ENCODE measurements at places on chromosomes 5 and 9. TPM values are rescaled to one million over a fixed set of nuclear protein-coding genes. Genes with fewer than 3 reads are reported as not detected.

POLR3G gene
- total RNA-seq, result 23.4 TPM

CCDC112 gene
- 5.6 TPM for total RNA-seq

SLC45A2 gene
- total RNA-seq, result not detected

IGIP gene
- total RNA-seq, result 7.7 TPM

NTNG2 gene
- 5.1 TPM for total RNA-seq

TXNDC8 gene
- total RNA-seq, result not detected

PDLIM4 gene
- 9.9 TPM for total RNA-seq

PPP6C gene
- total RNA-seq, result 27.3 TPM

SLC34A3 gene
- total RNA-seq, result not detected

PCDHB1 gene
- 0.05 TPM for total RNA-seq

OLFML2A gene
- total RNA-seq, result 44.5 TPM

IFNA21 gene
- not detected for total RNA-seq

PCDHB8 gene
- 7.6 TPM for total RNA-seq

CEMIP2 gene
- 14.8 TPM for total RNA-seq

SH3PXD2B gene
- total RNA-seq, result 39.7 TPM

PCDHGB6 gene
- total RNA-seq, result 0.23 TPM

PCDHA1 gene
- total RNA-seq, result not detected

SPATA9 gene
- total RNA-seq, result 0.15 TPM

CDH12 gene
- not detected for total RNA-seq

CDX1 gene
- total RNA-seq, result not detected

LRRC19 gene
- not detected for total RNA-seq

TMEM215 gene
- not detected for total RNA-seq

PFDN1 gene
- total RNA-seq, result 54.4 TPM

FOXD4L5 gene
- total RNA-seq, result 0.08 TPM

CD72 gene
- 0.72 TPM for total RNA-seq

IL17B gene
- total RNA-seq, result not detected

MEGF10 gene
- total RNA-seq, result not detected

MYMK gene
- total RNA-seq, result not detected

LAMC3 gene
- 16.4 TPM for total RNA-seq

TICAM2 gene
- 1.6 TPM for total RNA-seq

ST8SIA4 gene
- 0.41 TPM for total RNA-seq

CNTLN gene
- not detected for total RNA-seq

FGFR4 gene
- total RNA-seq, result 7.5 TPM

KIF12 gene
- total RNA-seq, result 0.87 TPM

HEMGN gene
- total RNA-seq, result not detected

UBE2QL1 gene
- total RNA-seq, result not detected

CNTFR gene
- total RNA-seq, result 2.7 TPM

SEMA6A gene
- total RNA-seq, result 0.54 TPM
